ENCODE measurements at places on chromosomes 11 and 22.

DNA sequence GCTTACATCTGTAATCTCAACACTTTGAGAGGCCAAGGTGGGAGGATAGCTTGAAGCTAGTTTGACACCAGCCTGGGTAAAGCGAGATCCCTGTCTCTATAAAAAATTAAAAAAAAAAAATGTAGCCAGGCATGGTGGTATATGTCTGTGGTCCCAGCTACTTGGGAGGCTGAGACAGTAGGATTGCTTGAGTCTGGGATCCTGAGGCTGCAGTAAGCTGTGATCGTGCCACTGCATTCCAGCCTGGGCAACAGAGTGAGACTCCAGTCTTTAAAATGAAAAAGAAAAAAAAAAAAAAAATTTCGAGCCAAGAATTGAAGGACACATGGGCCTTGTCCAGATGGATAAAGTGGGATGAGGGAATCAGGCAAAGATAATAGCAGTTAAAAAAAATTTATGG lies 62.5 kb downstream of the MTMR3 start:
- DNase-seq, result no peak

DNA sequence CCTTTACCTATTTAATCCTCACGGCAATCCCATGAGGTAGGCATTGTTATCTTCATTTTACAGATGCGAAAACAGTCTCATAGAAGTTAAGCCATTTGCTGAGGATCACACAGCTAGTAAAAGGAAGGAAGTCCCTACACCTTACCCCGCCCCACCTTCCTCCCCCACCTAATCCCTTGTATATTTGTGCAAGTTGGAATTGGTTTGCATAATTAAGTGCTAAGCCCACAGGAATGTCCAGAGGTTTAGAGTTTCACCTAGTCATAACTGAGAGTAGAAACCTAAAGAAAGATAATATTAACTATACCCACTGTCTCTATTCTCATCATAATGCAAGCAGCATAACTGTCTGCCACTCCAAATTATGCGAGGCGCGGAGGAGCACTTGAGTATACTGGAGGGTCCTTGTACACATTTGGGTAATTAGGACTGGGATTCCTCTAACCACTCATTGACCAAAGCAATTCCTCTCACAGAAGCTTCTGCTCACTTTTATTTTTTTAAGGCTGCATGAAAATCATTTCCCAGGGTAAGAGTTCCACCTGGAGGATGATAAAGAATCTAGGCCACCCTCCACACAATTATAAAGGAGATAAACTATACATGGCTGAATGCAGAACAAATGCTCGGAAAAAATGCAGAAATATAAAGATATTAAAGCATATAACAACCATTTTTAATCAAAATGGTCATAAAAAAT lies 199.9 kb downstream of the FAM181B start:
- no peak for DNase-seq

GRCh38 chr11:85385547-85385946 lies 241.6 kb downstream of the DLG2 start:
- DNase-seq, result no peak

DNA sequence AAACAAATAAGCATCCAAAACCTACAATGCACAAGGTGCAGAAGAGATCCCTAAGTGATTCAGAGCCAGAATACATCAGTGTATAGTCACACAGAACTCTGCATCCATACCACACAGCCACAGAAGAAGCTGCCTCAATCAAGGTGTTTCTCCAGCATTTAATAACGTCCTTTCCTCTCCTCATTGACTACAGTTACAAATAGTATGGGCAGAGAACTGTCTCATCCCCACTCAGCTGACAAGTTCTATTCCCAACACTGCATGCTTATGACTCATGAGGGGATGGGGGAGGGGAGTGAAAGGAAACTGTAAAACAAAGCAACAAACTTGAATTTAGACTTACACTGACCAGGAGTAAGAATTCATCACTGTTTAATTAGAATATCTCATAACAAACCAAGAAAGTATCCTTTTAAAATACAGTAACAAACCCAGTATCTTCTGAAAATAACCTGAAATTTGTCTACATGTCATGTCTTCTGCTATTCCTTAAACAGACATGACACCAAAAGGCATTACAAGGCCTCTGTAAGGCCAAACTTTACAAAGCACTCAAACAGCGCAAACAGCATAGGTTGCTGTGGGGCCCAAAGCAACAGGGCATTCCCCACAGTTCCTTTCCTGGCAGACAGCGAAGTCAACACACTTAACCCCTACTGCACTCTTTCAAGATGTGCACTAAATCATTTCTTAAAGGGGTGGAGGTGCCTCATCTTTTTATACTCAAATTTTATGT lies 29.3 kb downstream of the CELF1 start:
- no peak for DNase-seq

DNA sequence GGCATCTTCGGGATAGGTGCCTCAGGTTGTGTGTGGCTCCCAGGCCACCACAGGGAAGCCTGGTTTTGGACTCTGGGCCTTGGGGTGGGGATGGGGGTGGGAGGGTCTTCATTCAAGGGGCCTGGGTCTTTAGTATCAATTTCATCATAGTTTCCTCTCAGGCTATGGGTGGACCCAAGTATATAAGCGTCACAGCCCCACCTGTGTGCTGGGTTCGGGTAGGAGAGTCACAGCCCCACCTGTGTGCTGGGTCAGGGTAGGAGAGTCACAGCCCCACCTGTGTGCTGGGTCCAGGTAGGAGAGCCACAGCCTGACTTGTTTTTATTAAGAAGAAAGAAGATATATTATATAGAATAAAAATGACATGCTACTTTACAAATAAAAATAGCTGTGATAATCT lies 422.1 kb downstream of the BRD1 start:
- DNase-seq, result no peak

- DNase-seq, result no peak
Measured at GRCh38 chr11:32433914-32434355, 1.4 kb downstream of the WT1 start.

DNA sequence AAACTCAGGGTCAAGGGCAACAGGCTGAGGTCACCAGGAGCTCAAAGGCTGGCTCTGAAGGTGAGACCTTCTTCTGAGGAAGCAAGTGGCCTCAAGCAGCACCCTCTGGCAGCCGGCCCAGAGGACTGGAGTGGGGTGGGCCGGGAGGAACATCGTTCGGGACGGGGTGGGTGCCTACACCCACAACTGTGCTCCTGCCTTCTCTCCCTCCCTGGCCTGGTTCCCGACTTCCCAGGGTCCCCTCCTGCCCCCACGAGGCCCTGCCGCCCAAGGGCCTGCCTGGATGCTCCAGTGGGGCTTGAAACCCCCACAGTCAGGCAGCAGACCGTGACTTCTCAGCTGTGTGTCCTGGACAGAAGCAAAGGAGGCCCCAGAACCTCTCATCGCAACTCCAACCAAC lies 195.7 kb downstream of the IGLL1 start:
- no peak for DNase-seq

- DNase-seq, result peak; percentile 54
Measured at GRCh38 chr22:30943368-30943767, 25.2 kb downstream of the MORC2 start.

- DNase-seq, result no peak
Measured at GRCh38 chr22:49257551-49257961, 570.1 kb downstream of the BRD1 start.

GRCh38 chr11:121703201-121703600 lies 250.4 kb upstream of the SORL1-AS1 start:
- DNase-seq, result no peak

DNA sequence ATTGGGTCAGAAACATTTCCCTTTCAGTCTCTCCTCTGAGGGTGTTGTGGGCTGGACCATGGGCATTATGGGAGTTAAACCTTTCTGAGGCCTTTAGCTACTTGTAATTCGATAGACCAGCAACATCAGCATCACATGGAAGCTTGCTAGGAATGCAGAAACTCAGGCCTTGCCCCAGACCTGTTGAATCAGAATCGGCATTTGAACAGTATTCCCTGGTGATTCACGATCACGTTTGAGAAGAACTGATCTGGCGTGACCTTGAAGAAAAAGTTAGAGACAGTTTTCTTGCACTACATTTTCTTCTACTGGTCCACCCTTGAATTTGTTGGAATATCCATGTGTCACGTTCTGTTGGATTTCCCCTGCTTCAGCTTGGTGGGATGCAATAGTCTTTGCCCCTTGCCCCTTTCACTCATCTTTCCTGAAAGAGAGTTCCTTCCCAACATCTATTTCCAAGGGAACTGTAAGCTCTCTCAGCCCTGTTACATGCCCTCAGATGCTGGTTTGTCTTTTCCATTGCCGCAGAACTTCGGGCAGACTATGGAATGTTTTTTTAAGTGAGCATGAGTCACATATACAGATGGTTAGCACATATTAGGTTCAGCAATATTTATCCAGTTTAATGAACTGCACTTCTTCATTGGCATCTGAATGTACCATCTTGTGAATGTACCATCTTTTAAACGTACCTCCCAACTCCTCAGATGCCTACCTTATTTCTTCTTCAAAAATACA lies 23.9 kb downstream of the EHF start:
- no peak for DNase-seq

DNA sequence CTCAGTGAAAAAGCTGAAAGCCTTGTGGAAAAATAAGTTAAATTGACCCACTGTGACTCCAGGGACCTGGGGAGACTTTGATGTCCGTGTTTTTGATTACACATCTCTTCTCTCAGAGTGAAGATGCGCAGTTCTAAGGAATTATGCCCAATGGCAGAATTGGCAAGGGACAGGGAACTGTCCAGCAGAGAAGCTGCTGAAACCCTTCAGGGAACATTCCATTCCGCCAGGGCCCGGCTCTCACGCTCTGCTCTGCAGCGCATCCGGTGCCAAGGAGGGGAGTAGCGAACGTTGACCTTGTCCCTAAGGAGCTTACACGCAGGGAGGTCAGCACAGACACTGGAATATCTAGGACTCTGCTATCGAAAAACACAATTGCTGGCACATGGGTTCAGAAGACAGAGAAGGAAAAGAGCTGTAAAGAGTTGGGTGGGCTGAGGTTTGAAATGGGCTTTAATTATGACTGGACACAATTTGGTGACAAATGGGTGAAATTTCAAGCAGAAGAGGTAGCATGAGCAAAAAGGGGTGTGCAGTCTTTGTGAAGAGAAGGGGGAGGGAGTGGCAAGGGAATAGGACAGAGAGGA lies 64.5 kb upstream of the B3GAT1 start:
- no peak for DNase-seq

DNA sequence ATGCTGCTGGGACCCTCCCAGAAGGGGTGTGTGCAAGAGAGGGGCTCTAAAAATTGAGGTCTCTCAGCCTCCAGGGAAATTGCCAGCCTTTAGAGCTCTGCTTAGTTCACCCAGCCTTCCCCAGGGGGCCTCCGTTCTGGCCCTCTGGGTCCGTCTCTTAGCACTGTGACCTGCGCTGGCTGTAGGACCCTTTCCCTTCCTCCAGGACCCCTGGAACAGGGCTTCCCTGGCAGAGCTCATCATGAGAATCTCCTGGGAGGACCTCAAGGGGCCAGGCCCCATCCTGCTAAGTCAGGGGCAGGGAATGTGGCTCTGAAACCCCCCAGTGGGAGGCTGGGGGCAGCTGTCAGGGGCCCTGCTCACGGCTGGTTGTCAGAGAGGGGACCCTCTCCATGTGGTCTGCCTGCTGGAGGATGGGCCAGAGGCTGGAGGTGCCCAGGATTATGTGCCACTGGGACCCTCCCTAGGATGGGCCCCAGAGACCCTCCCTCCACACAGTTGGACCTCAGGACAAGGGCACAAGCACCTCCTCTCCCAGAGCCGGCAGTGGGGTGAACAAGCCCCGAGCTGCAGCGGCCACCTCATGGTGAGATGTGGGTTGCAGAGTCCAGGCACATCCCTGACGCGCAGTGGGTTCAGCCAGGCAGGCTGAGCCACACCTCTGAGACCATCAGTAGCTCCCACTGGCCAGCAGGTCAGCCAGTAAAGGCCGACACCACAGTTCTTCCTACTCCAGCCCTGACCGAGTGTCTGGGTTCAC lies 27.1 kb upstream of the GAL start:
- no peak for DNase-seq

GRCh38 chr22:36430863-36431262 lies 43.1 kb upstream of the MYH9 start:
- no peak for DNase-seq
